ENCODE measurements at places on chromosomes 3 and 15. TPM values are rescaled to one million over a fixed set of nuclear protein-coding genes. Genes with fewer than 3 reads are reported as not detected.

KLHL6 gene
- 1.9 TPM for total RNA-seq

FAM81A gene
- total RNA-seq: 4.1 TPM

IMPG2 gene
- total RNA-seq: 0.22 TPM

GRCh38 chr3:98589331-98590036, 3.9 kb downstream of the CPOX start:
- no peak for DNase-seq

MED12L gene
- total RNA-seq: 2.4 TPM

DNA sequence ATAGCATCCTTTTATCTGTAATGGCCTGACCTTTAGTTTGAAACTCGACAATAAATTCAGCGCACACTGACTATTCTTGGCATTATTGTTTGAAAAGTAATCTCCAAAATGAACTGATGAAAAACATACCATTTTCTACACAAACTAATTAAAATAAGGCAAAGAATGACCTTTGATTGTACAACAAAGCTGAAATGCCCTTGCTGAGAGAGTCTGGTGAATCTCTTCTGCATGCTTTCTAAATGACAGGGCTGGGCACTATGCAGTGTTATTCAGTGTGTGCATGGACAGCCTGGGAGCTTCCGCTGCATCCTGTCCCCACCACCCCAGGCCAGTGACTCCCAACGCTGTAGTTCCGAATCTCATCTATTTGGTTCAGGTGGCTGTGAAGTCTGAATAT, 530.8 kb downstream of the FOXP1 start:
- no peak for DNase-seq

All from mucosa of descending colon (tissue), 3 donors.